ENCODE measurements at places on chromosomes 6 and 20. TPM values are rescaled to one million over a fixed set of nuclear protein-coding genes. Genes with fewer than 3 reads are reported as not detected.
A peak's percentile ranks its signal among the peaks of the same experiment; 100 is the strongest.

GRCh38 chr20:46568570-46569129, 18.2 kb upstream of the OCSTAMP start:
- DNase-seq: peak; percentile 72

GRCh38 chr20:40433341-40433861, 255.6 kb downstream of the MAFB start:
- no peak for DNase-seq

GRCh38 chr20:32501709-32502108, 83.4 kb downstream of the NOL4L start:
- peak; percentile 51 for DNase-seq

DNA sequence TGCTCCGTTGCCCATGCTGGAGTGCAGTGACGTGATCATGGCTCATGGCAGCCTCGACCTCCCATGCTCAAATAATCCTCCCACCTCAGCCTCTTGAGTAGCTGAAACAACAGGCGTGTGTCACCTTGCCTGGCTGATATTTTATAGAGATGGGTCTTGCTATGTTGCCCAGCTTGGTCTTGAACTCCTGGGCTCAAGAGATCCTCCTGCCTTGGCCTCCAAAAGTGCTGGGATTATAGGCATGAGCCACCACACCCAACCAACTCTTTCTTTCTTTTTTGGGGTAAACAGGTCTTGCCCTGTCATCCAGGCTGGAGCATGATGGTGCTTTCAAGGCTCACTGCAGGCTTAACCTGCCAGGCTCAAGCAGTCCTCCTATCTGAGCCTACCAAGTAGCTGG, 266.4 kb downstream of the CDKAL1 start:
- DNase-seq: no peak

DNA sequence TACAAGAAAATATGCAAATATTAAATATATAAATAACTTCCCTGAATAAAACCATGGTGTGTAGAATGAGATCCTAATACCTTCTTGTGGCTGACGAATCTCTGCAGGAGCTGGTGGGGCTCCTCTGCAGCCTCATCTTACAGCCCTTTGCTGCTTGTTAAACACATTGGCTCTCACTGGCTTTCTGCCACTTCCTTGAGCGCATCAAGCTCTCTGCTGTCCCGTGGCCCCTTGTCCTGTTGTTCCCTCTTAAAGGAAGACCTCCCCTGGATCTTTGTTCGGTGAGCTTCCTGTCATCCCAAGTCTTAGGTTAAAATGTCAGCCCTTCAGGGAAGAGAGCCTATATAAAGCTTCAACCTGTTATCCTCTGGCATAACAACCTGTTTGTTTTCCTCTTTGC, 519.6 kb downstream of the DOK5 start:
- no peak for DNase-seq

DNA sequence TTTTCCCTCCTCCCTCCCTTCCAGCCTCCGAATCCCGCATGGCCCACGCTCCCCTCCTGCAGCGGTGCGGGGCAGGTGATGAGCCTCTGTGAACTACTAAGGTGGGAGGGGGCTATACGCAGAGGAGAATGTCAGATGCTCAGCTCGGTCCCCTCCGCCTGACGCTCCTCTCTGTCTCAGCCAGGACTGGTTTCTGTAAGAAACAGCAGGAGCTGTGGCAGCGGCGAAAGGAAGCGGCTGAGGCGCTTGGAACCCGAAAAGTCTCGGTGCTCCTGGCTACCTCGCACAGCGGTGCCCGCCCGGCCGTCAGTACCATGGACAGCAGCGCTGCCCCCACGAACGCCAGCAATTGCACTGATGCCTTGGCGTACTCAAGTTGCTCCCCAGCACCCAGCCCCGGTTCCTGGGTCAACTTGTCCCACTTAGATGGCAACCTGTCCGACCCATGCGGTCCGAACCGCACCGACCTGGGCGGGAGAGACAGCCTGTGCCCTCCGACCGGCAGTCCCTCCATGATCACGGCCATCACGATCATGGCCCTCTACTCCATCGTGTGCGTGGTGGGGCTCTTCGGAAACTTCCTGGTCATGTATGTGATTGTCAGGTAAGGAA, at the start of gene OPRM1:
OPRM1 (plus strand) TSS at position 10 of the 612 bp plus-strand sequence; CDS start at position 315, 305 bp downstream.
- DNase-seq: peak; percentile 20

DNA sequence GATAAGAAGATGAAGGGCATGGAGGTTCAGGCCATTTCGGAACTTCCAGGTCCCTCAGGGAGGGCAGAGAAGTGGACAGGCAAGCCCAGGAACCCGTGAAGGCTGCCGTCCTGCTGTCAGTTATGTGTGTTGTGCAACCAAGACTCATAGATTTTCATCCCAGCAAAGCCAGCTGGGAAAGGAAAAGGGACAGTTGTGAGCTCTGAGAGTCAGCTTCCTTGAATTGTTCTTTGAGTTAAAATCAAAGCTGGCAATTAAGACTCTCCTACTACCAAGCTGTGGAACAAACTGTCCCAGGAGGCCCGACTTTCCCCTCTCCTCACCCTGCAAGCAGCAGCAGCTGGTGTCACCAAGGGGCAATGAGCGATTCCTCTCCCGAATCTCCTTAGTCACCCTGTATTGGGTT, 46.3 kb upstream of the IYD start:
- no peak for DNase-seq

DNA sequence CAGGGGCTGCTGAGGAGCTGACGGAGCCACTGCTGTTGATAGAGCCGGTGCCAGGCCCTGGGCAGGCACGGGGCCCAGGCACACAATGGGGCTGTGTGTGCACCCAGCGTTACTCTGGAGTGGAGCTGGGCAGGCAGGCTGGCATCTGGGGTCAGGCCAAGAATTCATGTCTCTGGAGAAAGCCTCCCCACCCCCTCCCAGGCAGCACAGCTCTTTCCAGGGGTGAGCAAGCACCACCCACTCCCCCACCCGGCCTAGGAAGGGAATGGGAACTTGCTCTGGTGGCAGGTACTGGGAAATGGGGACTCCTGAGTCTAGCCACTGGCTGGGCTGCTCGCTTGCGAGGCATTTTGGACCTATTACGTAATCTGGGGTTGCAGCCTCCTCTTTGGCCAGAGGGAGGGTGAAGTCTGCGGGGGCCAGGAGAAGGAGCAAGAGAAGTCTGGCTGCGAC, 22.7 kb downstream of the TFEB start:
- no peak for DNase-seq

GRCh38 chr20:46123482-46124245, 5.5 kb downstream of the CD40 start:
- no peak for DNase-seq

GRCh38 chr20:35305682-35306556, 13.7 kb upstream of the FAM83C start:
- DNase-seq: peak; percentile 98

- DNase-seq: peak; percentile 50
These were observed 109.4 kb upstream of the EMILIN3 start for GRCh38 chr20:41476013-41476441.

DNA sequence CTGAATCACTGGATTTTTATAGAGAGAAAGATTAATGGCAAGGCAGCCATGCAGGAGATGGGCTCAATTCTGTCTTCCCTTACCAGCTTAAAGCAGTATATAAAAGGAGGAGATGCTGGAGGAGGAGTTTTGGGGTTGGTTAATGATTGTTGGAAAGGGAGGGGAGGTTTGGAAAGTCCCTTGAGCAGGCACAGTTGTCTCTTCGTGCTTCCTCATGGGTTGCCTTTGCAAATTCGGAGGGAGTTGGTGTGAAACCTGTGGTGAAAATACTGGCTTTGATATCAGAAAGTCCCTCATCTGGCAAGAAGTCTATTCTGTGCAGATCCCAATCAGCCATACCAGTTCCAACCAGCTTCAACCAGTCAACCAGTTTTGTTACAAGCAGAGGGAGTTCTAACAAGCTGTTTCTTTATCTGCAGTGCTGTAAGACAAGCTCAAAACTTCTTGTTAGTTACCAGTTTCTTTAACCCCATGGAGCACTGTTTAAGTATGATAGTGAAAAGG, 107.0 kb downstream of the HIVEP1 start:
- DNase-seq: no peak

GRCh38 chr20:52130406-52130805, 61.2 kb downstream of the ZFP64 start:
- DNase-seq: no peak

DNA sequence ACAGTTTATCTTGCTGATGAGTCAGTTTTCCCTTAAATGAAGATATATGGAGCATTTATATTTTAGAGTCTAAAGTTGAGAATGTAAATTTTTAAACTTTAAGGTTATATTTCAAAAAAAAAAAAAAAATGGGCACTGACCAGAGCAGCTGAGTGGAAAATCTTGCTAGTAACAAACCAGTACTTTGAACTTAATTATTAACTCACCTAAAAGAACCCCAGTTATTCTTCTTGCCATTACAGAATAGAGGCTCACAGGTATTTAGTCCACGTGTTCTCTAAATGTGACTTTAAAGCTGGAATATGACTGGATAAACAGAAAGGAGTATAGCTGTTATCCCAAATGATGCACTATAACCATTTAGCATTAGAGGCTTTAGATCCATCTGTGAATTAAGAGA, 178.4 kb downstream of the COL9A1 start:
- no peak for DNase-seq

GRCh38 chr6:134680021-134680420, 269.9 kb downstream of the ALDH8A1 start:
- DNase-seq: no peak

DNA sequence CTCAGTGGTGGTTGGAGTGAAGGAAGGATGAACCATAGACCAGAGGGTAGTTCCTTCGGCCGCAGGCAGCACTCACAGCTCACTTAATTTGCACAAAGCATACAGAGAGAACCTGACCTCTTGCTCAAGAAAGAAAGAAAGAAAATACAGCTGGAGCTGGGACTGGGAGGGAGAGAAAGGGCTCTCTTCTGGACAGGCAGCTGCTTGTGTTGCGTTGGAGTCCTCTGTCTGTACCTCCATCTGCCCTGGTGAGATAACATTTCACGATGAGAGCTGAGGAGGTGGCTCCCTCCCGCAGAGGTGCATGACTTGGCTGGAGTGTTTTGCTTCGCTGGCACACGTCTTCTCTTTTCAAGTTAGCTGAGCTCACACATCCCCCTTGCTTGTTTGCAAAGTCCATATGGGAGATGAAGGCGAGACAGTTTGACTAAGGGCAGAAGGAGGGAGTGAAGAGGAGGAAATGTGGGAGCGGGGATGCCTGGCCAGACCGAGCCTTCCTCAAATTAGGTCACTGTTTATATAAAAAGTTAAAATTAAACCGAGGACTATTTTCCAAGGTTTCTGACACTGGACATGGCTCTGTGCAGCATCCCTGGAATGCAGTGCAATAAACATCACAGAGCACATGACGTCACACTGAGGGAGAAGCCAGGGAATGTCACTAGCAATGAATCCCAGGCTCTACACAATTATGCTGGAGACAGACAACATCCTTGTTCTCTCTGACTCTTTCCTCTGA, 359.4 kb downstream of the CD83 start:
- DNase-seq: peak; percentile 94

GRCh38 chr20:43536817-43537440, 21.9 kb upstream of the SGK2 start:
- DNase-seq: no peak

GRCh38 chr6:153058291-153058690, 55.8 kb upstream of the MTRF1L start:
- DNase-seq: peak; percentile 20

DNA sequence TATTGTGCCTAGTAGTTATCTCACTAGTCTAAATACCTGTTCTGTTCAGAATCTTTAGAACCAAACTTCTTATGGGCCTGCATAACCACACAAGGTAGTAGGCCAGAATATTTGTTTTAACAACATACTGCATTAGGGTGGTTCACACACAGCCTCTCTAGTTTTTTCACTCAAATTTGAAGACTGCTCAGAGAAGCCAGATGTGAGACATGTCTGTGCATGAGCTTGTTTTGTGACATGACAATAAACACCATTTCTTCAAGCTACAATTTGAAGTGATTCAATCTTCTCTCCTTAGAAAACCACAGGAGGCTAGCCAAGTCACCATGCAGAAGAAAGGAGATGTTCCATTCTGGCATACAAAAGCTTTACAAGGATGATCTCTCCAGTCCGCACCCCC, 135.6 kb downstream of the MMS22L start:
- no peak for DNase-seq

DNA sequence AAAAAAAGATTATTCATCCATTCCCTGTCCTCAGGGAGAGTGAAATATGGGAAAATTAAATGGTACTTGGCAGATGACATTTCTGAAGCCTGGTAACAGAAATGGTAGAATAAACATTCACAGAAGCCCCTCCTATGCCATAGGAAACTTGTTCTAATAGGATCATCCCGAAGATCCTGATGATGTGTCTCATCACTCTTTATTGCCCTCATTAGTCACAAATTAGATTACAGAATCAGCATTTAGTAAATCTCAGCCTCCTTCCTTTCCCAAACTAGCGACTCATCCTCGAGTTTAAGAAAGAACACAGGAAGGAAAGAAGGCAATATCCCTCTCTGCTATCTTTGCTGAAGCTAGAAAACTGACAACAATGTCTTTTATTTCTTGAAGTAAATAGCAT, 154.4 kb downstream of the TMEM200A start:
- no peak for DNase-seq

DNA sequence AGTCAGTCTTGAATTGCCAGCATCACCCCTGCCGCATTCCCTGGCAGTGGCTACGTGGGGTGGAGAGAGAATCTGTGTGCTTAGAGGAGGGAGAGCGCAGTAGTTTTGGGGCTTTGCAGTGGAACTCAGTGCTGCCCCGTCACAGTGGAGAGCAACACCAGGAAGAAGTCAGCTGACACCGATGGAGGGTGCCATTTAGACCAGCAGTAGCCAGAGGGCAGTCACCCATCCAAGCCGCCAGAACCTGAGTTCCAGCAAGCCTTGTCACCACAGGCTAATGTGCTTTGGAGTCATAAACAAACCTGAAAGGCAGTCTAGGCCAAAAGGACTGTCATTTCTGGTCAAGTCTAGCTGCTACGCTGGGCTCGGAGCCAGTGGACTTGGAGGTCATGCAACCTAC, 22.0 kb upstream of the PERP start:
- DNase-seq: no peak

DHX16 gene
- 32.0 TPM for total RNA-seq

MAP3K5 gene
- 30.6 TPM for total RNA-seq

FAM83C gene
- not detected for total RNA-seq

SIRPD gene
- under 0.01 TPM for total RNA-seq

RSPO3 gene
- 0.32 TPM for total RNA-seq

CRISP3 gene
- not detected for total RNA-seq

EPHA7 gene
- total RNA-seq: 0.32 TPM

HSPA1A gene
- 77.0 TPM for total RNA-seq

TMX4 gene
- total RNA-seq: 36.1 TPM

RALGAPA2 gene
- total RNA-seq: 5.6 TPM

MATN4 gene
- total RNA-seq: not detected

RIMS4 gene
- under 0.01 TPM for total RNA-seq

PAK5 gene
- not detected for total RNA-seq

LRRN4 gene
- under 0.01 TPM for total RNA-seq

SLC4A11 gene
- total RNA-seq: 1.6 TPM

DBNDD2 gene
- total RNA-seq: 11.3 TPM

SIRPB1 gene
- not detected for total RNA-seq

All from fibroblast of villous mesenchyme (primary cell).